Subcutaneous adipose tissue (tissue), 4 donors: ENCODE measurements at places on chromosomes 4 and X. TPM values are rescaled to one million over a fixed set of nuclear protein-coding genes. Genes with fewer than 3 reads are reported as not detected.

The AFF2 gene
- 2.8 TPM for total RNA-seq

The MXRA5 gene
- total RNA-seq, result 1.1 TPM

The HELT gene
- total RNA-seq, result not detected

The GASK1B gene
- total RNA-seq, result 90.1 TPM

The KLHL13 gene
- total RNA-seq, result 1.9 TPM

The SMIM10 gene
- total RNA-seq, result 6.0 TPM

The UGT8 gene
- total RNA-seq, result not detected

The GPRASP1 gene
- total RNA-seq, result 6.8 TPM

The ARL9 gene
- total RNA-seq, result not detected

The MAGIX gene
- 0.17 TPM for total RNA-seq
